GM23248 (cell line): ENCODE measurements at places on chromosomes 4 and X. TPM values are rescaled to one million over a fixed set of nuclear protein-coding genes. Genes with fewer than 3 reads are reported as not detected.

DNA sequence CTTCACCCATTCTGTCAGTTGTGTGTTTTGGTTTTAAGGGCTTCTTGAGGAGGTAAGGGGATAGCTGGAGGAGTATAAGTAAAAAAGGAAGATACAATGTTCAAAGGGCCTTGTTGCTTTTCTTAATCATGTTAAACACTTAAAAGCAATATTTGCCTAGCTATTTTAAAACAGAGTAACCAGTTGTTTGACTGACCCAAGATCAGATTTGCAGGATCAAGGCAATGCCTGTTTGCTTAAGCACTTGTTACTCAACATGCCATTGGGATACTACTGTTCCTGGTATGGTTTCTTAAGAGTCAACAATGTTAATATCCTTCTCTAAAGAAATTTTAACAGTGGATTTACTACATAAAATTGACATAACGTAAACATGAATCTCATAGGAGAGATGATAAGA lies 2.6 kb downstream of the DCLK2 start:
- no peak for DNase-seq

- DNase-seq: no peak
Measured at GRCh38 chrX:70553516-70553915, 108.9 kb downstream of the DLG3 start.

- DNase-seq: peak; percentile 89
Measured at GRCh38 chr4:184343502-184344177, 126.0 kb upstream of the ENPP6 start.

GRCh38 chr4:143616771-143617170 lies 83.7 kb downstream of the FREM3 start:
- DNase-seq: peak; percentile 59

DNA sequence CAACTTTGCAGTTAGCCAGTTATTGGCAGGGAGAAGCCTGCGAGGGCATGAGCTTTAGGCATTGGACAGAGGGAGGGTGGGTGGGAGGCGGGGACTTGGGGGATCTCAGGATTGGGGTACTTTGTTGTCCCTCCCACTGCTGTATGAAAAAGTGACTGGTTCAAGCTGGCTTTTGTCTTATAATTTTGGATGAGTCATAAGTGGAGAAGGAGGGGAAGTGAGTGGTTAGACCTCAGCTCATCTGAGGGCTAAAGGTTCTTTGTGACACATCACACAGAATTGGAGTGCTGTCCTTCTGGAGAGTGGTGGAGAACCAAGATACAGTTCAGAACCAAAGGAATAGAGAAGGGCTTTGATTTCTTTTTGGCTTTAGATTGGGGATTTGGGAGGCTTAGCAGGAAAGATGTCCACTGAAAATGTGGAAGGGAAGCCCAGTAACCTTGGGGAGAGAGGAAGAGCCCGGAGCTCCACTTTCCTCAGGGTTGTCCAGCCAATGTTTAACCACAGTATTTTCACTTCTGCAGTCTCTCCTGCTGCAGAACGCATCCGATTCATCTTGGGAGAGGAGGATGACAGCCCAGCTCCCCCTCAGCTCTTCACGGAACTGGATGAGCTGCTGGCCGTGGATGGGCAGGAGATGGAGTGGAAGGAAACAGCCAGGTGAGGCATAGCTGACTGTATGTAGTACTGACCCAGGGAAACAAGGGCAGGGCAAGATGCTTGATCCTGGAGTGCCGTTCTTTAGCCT lies at the start of gene SLC4A4:
TSS of gene SLC4A4 (plus strand) at position 175 of the 748 bp plus-strand sequence.
- DNase-seq: peak; percentile 80

GRCh38 chrX:84475596-84475995 lies 26.7 kb downstream of the HDX start:
- no peak for DNase-seq

DNA sequence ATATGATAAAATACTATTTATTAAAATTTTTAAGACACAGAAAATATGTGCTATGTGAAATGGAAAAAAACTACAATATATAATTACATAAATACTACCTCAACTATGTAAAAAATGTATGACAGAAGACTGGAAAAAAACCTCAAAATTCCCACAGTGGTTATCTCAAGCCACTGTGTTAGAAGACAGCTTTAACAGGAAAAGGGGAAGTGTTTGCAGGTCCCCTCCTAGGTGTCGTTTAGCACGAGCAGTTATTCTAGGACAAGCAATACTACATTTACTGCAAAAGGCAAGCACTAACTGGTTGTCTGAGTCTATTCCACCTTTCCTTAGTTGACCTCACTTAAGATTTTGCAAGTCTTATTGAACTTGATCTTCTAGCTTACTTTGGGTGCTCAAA lies 44.9 kb upstream of the PHF8 start:
- no peak for DNase-seq

DNA sequence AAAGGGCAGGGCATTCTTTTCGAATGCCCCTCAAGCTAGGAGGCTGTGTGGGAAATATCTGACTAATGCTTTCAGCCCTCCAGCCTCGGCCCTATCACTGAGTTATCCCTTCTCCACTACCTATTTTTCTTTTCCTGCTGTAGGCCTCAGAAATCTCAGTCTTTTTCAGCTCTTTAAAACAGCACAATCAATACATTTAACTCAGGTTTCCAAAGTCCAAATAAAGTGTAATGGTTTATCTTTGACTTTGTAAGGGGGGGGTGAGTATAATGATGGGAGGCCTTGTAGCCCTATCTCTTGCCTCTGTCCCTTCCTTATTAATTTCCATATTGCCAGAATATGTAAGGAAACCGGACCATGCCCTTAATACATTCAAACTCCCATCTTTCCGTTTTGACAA lies 1.6 kb upstream of the WNK3 start:
- DNase-seq: no peak

GRCh38 chr4:88843067-88843685 lies 145.5 kb upstream of the NAP1L5 start:
- DNase-seq: peak; percentile 27

ARMCX4 gene
- 1.8 and 2.3 TPM in 2 replicates for total RNA-seq

GIMD1 gene
- total RNA-seq: not detected in 2 replicates

ZBTB33 gene
- 11.5 and 11.6 TPM in 2 replicates for total RNA-seq

FGF13 gene
- total RNA-seq: 4.6 and 9.0 TPM in 2 replicates

SYTL5 gene
- total RNA-seq: not detected in 2 replicates

NUDT11 gene
- 12.0 and 12.4 TPM in 2 replicates for total RNA-seq

FGD1 gene
- 8.6 and 9.1 TPM in 2 replicates for total RNA-seq

HSPA4L gene
- total RNA-seq: 1.3 and 1.4 TPM in 2 replicates
